ENCODE measurements at places on chromosomes 7 and 10.

DNA sequence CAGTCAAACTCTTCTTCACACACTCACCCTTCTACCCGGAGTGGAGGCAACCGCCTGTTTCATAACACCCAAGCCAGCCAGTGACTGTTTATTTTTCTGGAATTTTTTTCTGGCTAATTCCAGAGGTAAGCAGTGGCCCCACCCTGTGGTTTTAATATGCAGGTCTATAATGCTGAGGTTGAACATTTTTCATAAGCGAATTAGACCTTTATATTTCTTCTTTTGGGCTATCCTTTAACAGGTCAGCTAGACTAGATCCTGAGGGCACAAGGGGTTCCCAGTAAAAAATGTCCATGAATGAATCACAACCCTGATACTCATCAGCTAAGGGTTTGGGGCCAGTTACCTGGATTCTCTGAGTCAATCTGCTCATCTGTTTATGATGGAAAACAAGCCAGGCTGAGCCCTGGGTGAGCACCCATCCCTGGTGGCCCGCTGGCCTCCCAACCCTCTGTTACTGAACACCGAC, 76.2 kb downstream of the GRB10 start:
- no peak for DNase-seq

- peak; percentile 62 for DNase-seq
These were observed 660 bp downstream of the ANKRD16 start for GRCh38 chr10:5888843-5889623.

DNA sequence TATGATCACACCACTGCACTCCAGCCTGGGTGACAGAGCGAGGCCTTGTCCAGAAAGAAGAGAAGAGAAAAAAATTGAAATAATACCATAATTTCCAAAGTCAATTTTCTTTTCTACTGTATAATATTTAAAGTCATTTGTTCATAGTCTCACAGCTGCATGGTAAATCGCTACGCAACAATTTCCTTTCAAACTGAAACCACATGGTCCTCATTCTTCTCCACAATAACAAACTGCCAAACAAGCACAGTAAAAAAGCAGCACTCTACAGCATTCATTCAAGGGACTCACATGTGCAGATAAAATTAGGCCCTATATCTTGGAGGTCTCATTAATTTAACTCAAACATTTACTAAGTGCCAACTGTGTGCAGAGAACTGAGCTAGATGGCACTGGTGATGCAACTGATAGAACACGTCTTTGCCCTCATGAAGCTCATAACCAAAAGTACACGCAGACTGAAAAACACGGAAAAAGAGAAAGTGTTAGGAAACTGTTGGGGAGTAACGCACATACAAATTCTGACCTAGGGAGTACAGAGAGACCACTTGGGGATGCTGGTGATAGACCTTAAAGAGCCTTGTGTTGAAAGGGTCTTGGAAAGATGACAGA, 68.4 kb upstream of the SRRM3 start:
- DNase-seq, result no peak

DNA sequence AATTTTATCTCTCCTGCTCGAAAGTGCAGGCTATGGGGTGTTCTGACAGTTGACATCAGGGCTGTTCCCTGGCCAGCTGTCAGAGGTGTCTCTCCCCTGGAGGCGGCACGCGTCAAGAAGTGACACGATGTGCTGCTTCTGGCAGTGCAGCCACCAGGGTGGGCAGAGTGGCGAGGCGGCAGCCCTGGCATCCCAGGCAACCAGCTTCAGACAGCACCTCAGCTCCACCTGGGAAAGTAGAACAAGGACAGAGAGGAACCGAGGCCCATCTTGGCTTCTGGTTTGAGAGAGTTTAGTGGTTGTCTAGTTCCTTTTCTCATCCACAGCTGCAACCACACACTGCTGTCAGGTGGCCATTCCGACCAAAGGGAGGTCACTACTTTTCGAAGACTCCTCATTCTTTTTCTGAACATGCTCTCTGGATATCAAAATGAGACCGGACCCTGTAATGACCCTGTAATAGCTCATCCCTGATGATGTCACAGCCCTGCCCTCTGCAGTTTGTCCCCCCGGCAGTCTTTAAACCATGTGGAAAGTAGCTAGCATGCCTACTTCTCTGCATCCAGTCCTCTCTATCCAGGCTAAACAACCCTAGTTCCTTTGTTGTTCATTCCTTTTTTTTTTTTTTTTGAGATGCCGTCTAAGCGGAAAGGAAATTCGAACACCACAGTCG, 381.0 kb upstream of the NRP1 start:
- DNase-seq, result no peak

DNA sequence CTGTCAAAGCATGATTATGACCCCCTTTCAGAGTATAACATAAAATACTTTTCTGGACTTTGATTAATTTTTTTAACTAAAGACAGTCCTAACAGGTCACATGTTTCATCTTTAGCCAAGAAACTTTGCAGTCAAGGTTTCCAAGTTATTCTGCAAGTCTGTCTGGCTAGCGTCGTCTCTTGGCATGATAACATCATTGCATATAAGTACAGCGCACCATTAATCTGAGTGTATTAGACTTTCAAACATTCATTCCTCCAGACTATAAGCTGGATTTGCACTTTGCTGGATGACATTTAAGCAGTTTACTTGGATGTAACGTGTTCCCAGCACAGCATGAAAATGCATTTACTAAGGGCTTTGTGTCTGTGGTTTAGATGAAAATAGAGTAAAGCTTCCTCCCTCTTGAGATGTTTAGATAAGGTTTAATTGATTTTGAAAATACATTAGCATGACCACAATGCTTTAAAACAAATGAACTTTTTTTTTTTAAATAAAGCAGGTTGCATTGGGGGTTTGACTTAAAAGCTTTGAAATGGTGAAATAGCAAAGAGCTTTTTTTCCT, 349.0 kb upstream of the MTPN start:
- DNase-seq, result no peak

DNA sequence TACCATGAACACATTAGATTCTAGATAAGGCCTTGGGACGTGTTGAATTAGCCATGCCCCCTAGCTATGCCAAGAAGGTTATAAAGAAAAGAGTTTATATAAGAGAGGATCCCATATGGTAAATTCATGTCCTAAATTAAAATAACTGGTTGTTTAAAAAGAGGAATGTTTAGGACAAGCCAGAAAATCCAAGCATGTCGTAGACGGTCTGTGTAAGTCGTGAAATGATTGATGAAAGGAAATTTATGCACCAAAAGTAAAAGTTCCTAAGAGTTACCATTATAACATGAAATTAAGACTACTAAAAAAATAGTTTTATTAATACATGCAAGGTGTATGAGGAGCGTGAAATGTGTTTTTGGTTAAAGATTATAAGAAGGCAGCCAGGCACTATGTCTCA, 624.9 kb downstream of the ARL4A start:
- no peak for DNase-seq

DNA sequence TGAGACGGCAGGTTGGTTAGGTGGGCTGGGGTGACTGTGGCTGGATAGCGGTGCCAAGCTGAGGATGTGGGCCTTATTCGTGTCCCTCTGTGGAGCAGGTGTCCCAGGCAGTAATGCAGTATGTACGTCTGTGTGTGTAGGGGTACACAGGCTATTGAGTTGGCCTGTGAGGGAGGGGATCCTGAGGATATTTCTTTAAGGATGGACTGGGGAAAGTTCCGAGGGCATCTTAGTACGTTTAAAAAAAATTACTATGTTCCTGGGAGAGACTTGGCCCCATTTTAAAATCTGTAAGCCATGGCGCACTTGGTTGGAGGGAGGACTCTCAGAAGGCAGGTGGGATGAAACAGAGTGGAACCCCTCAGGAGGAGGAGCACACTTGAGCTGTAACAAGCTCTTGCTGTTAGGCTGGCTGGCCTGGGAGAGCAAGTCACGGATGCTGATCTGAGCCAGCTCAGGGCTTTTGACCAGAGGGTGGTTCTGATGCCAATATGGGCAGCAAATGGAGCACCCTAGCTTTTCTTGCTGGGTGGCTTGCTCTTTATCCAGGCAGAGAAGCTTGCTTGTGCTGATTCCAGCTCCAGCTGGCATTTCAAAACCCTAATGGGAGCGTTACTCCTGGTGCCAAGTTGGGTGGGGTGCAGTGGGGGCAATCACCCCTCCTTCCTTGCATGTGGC, 765 bp downstream of the WBP1L start:
- no peak for DNase-seq

DNA sequence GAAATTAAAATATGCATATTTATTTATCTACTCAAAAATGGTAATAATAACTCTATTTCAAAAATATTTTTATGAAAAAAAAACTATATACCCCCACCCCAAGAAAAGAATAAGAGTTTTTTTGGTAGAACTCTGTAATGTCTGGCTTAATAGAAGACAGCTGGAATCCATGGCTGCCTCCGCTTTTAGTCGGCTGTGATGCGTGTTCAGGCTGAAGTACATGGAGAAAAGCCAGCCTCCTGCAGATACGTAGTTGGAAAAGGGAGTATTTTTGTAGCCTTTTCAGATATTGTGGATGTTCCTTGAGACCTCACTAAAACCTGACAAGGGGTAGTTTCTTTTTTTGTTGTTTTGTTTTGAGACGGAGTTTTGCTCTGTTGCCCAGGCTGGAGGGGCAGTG, 10.0 kb downstream of the FOXK1 start:
- DNase-seq, result no peak

DNA sequence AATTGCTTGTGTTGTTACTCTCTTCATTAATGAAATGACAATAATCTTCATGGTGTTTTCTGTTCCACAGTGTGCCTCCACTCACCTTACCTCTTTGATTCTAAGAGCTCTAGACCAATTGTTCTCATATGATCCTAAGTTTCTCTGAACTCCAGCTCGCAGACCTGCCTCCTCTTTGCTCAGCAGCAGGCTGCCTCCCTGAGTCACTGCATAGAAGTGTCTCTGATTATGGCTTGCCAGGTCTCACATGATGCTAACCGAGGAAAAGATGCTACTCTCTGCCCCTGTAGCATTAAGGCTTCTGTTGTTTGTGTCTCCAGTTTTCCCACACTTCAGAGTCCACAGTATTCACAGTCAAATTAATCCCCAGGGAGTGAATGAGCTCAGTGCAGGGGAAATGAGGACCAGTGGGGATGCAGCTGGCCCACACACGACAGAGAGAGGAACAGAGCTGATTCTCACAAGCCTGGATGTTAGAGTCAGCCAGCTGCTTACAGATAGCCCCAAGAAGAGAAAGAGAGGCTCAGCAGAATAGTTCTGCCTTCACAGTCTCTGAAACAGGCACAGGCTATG, 145.9 kb upstream of the EGR2 start:
- DNase-seq, result no peak

GRCh38 chr10:73894245-73894971, 16.5 kb upstream of the PLAU start:
- DNase-seq, result no peak

DNA sequence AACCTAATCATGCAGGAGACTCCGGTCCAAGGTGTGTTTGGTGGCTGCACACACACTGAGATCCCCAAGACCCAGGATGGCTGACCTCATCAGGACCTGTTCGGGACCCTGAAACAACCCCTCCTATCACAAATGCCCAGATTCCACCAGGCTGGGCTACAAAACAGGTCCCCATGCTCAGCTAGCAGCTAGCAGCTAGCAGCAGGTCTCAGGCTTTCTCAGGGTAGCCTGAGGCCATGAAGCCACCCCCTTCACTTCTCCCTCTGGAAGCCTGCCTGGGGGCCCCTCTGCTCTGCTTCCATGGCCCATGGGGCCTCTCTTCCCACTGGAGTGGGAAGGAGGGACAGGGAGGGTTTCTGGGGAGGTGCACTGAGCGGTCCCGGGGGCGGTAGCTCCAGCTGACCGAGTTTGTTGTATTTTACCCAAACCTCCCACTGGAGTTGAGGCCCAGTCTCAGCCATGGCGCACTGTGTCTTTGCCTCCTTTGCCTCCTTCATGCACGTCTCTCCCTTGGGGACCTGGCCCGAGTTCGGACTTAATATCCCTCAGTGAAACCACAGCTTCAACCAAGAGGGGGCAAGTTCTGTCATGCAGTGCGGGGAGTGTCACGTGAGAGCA, 95.1 kb upstream of the GPR26 start:
- no peak for DNase-seq

DNA sequence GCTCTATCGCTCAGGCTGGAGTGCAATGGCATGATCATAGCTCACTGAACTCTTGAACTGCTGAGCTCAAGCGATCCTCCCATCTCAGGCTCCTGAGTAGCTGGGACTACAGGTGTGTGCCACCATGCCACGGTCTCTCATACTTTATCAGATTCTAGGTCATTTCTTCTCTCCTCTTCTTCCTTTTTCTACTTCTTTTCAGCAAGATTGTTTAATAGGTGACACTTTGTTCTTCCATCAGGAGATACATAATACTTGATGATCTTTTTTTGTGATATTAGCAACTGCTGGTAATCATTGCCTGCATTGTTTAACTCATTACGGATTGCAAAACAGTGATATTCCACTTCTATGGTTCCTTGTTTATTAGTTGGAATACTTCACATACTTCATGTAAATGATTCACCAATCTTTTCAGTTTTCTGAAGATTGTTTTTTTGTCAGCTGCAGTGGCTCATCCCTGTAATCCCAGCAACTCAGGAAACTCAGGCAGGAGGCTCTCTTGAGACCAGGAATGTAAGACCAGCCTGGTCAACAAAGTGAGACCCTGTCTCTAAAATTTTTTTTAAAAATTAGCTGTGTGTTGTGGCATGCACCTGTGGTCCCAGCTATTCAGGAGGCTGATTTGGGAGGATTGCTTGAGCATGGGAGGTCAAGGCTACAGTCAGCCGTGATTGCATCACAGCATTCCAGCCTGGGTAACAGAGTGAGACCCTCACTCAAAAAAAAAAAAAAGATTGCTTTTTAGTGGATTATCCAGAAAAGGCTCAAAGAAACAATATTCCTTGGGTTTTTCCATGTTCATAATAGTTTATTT, 36.2 kb upstream of the CHST3 start:
- no peak for DNase-seq
